Stimulated activated CD8-positive, alpha-beta memory T cell treated with anti-CD3 and anti-CD28 coated beads, Interleukin-4, amount 100 ng/mL, for 4 hours (primary cell): ENCODE measurements at places on chromosomes 2 and 18.

GRCh38 chr18:67973916-67974315 lies 457.4 kb upstream of the DSEL start:
- DNase-seq: no peak

GRCh38 chr2:159890551-159891266 lies 92.7 kb upstream of the CD302 start:
- no peak for DNase-seq

GRCh38 chr2:159225025-159226016 lies 61.2 kb downstream of the WDSUB1 start:
- DNase-seq: no peak

DNA sequence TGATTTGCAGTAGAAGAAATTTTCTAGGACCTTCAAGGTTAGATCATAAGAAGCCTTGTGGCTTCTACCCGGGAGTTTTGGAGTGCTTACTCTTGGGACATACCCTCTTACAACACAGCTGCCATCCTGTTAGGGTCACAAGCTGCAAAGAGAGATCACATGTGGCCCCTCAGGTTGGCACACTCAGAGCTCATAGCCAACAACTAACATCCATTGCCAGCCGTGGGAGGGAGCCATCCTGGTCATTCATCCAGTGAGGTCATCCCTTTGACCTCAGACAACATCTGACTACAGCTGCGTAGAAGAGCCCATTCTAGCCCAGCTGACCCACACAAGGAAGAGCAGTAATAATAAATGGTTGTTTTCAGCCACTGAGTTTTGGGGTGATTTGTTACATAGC lies 76.9 kb upstream of the NABP1 start:
- no peak for DNase-seq

- no peak for DNase-seq
Observed at GRCh38 chr18:68665628-68666027, 49.3 kb downstream of the TMX3 start.

DNA sequence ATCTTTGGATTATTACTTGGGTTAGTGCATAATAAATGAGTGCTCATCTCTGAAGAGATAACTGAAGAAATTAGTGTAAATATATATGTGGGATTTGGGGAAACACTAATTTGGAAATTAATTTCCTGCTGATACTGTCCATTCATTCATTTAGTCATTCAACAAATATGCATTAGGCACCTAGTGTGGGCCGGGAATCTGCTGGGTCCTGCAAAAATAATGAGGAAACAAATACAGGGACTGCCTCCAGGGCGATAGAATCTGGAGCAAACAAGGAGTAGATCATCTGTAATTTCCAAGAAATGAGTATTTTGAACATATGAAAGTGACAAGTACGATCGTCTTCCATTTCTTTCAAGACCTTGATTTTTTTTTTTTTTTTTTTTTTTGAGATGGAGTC lies 203.7 kb upstream of the LYPD1 start:
- no peak for DNase-seq

DNA sequence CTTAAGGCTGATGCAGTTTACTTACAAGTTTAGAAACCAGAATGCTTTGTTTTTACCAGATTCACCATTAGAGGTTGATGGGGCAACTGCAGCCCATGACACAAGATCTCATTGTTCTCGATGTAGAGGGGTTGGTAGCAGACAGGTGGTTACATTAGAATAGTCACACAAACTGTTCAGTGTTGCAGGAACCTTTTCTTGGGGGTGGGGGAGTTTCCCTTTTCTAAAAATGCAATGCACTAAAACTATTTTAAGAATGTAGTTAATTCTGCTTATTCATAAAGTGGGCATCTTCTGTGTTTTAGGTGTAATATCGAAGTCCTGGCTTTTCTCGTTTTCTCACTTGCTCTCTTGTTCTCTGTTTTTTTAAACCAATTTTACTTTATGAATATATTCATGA lies 99.4 kb upstream of the IL1R2 start:
- DNase-seq: no peak

GRCh38 chr18:77111449-77111848 lies 21.1 kb downstream of the MBP start:
- DNase-seq: no peak

- no peak for DNase-seq
Observed at GRCh38 chr2:48109491-48110204, 203.3 kb upstream of the FBXO11 start.

DNA sequence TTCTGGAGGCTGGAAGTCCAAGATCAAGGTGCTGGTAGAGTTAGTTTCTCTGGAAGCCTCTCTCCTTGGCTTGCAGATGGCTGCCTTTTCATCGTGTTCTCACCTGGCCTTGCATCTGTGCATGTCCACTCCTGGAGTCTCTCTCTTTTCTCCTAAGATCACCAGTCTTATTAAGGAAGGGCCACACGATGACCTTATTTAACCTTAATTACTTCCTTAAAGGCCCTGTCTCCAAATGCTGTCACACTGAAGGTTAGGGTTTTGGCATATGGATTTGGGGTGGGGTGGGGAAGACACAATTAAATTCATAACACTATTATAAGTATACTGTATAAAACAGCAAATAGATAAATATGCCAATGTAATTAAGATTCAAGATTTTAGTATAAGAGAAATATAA lies 402.4 kb upstream of the HS6ST1 start:
- no peak for DNase-seq

GRCh38 chr2:234955971-234956509 lies 4.2 kb downstream of the SH3BP4 start:
- DNase-seq: no peak

DNA sequence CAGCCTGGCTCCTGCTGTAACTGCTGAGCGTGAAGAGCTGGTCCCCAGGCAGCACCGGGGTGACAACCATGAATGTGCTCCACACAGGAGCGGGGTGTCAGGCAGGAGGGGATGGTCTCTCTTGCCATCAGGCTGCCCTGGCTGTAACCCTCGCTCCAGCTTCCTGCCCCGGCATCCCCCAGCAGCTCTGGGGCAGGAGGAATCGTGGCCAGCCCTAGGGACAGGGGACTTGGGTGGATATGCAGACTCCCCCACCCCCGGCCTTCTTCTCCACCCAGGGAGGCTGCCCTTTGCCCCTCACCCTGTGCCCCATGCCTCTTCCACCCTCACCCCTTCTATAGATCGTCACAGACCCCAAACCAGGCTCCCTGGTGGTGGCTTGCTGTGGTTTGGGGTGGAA lies 69.4 kb upstream of the SMAD7 start:
- DNase-seq: no peak
